ENCODE measurements at places on chromosomes 7 and 10.

- no peak for DNase-seq
These were observed 93.5 kb downstream of the UPF2 start for GRCh38 chr10:11949152-11949551.

DNA sequence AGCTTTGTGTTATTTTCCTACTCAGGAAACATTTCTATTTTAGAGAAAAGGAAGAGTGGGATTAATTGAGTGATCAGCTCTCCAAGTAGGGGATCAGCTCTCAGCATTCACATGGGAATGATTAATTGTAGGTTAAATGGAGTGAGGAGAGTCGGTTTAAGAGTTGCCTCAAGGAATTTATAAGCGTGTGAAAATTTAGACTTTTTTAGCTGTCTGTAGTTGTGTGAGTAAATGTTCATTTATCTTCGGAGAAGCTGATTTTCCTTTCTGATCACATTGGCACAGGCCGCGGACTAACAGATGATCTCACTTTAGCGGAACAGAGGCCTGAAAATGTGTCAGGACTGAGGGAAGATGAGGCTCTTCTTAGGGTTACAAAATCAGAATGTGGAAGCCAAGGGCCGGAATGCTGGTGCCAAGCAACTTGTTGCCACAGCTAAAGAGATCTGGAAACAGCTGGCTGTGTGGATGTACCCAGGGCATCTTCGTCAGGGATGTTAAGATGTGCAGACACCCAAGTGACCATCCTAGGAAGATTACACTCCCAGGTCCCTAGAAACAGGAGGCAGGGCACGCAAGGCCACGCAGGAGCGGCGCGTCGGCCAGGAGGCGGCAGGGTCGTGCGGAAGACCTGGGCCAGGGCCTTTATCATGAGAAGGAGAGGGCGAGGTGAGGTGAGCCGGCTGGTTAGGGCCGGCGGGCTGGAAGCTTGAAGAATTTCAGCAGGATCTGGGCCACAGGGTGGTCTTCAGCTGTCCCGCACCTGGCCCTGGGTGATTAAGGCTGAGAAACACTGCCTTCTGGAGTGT lies 35.1 kb upstream of the TTYH3 start:
- no peak for DNase-seq

- DNase-seq: no peak
These were observed 37.7 kb downstream of the ASB13 start for GRCh38 chr10:5628451-5629302.

DNA sequence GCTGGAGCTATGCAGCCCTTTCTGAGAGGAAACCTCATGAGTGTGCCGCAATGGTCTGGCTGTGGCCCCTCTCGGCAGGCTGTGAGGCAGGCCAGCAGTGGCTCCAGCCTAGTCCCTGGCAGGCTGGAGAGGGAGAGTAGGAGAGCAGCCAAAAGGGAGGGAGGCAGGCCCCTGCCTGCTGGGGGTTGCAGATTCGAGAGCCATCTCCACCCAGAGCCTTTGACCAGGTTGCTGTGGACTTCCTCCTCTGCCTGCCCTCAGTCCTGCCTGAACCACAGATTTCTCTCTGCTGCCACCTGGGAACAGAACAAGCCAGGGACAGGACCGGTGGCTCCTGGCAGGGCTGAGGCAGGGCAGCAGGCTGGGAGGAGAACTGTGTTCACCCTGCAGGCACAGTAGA lies 13.9 kb downstream of the PAX2 start:
- no peak for DNase-seq

DNA sequence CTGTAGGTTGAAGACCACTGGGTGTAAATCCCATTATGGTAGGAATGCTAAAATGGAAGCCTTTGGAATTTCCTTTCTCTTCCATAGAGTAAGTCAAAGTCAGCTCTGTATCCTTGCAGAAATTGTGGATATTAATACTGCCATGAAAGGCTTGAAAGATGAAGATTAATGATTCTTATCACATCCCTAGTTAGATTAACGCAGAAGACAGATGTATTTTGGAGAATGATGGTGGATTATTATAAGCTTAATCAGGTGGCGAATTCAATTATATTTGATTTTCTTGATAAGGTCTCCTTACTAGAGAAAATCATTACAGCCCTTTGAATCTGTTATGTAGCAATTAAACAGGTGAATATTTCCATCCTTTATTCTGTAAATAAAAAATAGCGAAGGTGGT lies 270.1 kb downstream of the PHF14 start:
- DNase-seq: no peak

DNA sequence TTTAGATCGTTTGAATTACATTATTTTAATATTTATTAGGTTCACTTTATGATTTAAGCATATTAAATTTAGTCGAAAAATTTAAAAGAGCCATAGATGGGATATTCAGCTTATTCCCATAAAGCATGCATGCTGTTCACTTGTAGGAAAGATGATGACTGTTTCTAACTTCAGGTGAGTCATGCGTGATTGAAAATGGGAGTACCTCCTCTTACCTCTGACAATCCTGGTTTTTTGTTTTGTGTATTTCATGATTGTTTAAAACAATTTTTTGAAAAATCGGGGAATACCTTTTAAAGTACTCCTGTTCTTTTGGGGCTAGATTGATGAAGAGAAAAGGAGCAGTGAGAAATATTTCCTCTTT lies 1.4 kb downstream of the TNKS2 start:
- DNase-seq: no peak

Measured in DMS153 (cell line).